ENCODE measurements at places on chromosomes 11 and 22. TPM values are rescaled to one million over a fixed set of nuclear protein-coding genes. Genes with fewer than 3 reads are reported as not detected.

The GAL gene
- 0.23 TPM for polyA plus RNA-seq

The STX5 gene
- 51.3 TPM for polyA plus RNA-seq

The NXPE4 gene
- not detected for polyA plus RNA-seq

The TNNI2 gene
- 0.32 TPM for polyA plus RNA-seq

Measured in left kidney (tissue), 8 donors.